ENCODE measurements at places on chromosomes 5 and 9.

DNA sequence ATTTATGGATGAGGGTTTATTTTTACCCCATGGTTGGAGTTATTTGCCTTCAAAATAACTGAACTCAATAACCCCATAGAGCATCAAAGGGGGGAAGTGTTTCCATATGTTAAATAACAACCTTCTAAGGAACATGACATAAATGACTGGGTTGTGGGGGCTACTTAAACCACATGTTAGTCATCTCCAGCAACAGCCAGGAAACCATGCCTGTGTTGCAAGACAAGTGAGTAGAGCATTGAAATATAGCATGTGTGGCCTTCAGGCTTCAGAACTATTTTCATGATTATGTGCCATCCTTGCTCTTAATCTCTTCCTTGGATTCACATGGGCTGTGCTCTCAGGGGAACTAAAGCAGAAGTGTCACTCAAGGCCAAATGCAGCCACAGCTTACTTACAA is 431.2 kb downstream of the AGTPBP1 start:
- DNase-seq: no peak

GRCh38 chr5:179858241-179858585 is 404 bp downstream of the MRNIP start:
- peak; percentile 36 for DNase-seq

DNA sequence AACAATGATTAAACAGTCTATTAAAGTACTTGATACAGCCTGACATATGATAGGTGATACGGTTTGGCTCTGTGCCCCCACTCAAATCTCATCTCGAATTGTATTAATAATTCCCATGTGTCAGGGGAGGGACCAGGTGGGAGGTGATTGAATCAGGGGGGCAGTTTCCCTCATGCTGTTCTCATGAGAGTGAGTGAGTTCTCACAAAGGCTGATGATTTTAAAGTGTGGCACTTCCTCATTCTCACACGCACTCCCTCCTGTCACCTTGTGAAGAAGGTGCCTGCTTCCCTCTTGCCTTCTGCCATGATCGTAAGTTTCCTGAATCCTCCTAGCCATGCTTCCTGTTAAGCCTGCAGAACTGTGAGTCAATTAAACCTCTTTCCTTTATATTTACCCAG is 40.1 kb upstream of the TARS1 start:
- no peak for DNase-seq

- no peak for DNase-seq
Measured at GRCh38 chr5:10423022-10423421, 18.7 kb upstream of the ROPN1L start.

DNA sequence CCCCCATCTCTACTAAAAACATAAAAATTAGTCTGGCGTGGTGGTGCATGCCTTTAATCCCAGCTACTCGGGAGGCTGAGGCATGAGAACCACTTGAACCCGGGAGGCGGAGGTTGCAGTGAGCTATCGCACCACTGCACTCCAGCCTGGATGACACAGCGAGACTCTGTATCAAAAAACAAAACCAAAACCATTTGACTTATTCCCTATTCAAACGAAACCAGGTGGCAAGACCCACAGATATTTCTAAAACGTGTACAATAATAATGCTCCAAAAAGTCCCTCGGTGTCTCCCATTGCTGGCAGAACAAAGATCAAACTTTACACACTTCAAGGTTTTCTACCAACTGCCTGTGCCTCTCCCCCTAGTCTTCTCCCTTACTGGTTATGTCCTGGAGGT is 29.8 kb downstream of the HMGCR start:
- peak; percentile 26 for DNase-seq

- no peak for DNase-seq
Measured at GRCh38 chr5:163473635-163474243, 13.3 kb downstream of the HMMR start.

DNA sequence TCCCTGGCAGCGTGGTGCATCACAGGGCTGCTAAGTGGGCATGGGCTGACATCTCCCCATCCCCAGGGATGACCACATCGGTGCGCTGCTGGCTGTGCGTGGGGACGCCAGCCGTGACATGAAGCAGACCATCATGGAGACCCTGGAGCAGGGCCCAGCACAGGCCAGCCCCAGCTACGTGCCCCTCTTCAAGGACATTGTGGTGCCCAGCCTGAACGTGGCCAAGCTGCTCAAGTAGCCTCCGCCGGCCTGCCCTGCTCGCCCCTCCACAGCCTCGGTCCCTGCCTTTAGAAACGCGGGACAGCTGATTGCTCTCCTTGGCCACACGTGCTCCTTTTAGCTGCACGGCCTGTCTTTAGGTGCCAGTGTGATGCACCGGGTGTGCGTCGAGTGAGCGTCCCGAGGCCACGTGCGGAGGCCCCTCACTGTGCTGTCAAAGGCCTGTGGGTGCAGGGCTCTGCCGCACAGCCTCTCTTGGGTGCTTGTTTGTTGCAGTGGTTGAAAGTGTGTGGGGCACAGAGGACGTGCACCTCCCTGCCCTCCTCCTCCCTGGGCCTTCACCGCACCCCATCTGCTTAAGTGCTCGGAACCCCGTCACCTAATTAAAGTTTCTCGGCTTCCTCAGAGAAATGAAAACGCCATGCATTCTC is 23.8 kb downstream of the EXOC3 start:
- no peak for DNase-seq

DNA sequence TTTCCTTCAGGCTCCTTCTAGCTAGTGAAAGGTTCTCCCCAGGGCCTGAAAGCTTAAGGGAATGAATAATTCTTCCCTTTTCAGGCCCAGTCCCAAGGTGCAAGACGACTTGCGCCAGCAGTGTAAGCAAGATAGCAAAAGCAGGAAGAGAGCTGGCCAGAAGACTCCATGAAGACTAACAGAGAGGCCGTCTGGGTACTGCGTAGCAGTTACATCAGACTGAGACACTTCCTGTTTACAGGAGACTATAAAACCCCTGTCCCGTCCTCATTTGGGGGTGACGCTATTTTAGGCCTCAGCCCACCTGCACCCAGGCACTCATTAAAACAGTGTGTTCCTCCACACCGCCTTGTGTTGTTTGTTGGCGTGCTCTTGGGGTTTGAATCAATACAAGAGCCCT is 90.7 kb upstream of the MOCS2 start:
- no peak for DNase-seq

DNA sequence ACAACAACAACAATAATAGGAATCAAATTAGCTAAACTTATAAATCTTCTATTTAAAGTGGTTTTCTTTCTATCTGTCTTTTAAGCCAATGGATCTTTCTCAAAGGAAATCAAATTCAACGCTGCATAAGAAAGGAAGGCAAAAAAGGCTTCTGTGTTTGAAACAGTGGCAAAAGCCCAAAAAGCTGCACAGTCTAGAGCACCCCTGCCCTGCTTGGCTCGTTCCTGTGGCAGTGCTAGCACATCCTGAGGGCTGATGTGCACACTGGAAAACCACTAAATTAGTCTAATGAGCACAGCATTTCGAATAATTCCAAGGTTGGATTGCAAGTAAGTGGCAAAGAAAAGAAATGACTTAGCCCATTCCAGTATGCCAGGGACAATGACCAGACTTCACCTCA is 80.7 kb downstream of the AP3B1 start:
- DNase-seq: no peak

GRCh38 chr5:143812085-143812705 is at the start of gene HMHB1:
Gene HMHB1, plus strand, starts transcription at chr5:143812161.
- DNase-seq: no peak

GRCh38 chr5:95712347-95712958 is 18.7 kb upstream of the RHOBTB3 start:
- no peak for DNase-seq

DNA sequence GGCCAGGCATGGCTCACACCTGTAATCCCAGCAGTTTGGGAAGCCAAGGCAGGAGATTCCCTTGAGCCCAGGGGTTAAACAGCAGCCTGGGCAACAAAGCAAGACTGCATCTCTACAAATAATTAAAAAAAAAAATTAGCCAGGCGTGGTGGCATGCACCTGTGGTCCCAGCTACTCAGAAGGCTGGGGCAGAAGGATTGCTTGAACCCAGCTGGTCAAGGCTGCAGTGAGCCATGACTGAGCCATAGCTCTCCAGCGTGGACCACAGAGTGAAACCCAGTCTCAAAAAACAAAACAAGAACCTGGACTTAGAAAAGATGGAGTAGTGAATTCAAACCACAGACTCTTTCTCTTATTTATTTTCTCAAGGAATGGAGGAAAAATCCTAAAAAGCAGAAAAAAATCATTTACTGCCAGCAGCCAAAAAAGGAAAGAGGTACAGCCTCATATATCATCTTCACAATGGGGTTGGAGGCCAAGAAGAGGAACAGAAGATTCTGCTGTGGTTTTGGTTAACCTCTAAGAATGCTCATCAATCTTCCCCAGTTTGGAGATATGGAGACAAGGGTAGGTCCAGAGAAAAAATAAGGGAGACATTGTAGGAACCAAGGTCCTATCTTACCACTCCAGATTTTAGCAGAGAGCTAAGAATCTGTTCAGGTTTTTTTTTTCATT is 40.0 kb upstream of the MYO10 start:
- DNase-seq: no peak

GRCh38 chr5:100780376-100780870 is 122.7 kb downstream of the ST8SIA4 start:
- peak; percentile 70 for DNase-seq

DNA sequence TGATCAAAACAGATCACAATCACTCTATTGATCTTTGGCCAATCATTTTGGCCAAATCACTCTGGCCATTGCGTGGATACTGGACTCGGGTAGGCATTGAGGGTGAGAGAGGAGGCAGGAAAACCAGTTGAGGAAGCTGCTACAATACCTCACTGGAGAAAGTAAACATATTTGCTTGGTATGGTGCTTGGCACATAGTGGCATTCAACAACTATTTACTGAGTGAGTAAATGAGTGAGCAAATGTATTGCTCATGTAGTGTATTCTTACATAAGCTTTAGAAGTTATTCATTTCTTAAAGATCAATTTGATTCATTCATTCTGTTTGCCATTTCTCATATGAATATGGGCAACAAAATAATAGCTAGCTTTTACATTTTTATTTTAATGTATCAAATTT is 4.0 kb upstream of the DEPDC1B start:
- no peak for DNase-seq

DNA sequence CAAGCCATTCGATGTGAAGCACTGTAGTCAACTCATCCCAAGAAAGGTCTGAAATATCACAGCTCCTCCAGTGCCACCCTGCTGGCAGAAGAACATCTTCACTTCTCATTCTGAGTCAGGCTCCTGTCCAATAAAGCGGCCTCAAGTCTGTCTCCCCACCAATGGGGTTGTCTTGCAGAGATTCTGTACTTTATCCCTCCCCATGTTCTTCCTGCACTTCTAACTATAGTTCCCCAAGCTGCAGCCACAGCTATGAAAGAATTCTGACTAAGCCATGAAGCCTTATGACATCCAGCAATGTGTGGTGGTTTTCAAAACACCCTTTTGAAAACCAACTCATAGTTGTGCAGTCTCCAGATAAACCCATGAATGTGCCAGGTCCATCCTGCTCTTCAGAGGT is 6.8 kb downstream of the MACROH2A1 start:
- no peak for DNase-seq

DNA sequence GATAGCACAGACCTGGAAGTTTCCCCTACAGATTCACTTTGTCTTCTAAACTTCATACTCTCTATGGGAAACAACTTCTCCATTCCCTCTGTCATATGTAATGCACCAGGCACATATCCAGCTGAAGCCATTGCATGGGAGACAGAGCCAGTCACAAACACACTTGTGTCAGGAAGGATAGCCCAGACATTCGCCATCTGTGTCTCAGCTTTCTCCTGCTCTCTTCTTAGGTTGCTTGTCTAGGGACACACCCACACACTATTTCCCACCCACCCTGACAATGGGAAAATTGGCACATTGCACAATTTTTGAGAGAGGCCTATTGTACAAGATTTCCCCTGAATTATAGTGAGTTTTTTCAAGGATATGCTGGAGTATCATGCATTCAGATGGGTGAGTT is 158.4 kb upstream of the MPDZ start:
- no peak for DNase-seq
